ENCODE measurements at places on chromosomes 2 and 18.

DNA sequence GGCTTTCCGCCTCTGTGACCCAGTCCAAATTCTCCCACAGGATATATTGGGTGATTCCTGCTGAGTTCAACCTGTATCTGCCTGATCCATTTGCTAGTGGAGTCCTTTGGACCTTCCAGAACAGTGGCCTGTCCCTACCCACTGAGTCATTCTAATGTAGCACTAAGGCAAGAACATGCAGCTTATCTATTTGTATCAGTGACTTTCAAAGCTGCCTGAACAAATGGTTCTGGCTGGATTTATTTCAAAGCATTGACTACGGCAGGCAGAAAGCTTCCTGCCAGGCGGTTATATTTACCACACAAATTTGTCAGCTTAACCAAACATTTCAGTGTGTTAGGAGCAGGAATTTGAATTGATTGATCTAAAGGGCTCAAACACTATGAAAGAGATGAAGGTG, 613.4 kb downstream of the DCC start:
- no peak for DNase-seq

- DNase-seq: no peak
Observed at GRCh38 chr18:11989174-11989573, 7.9 kb downstream of the IMPA2 start.

DNA sequence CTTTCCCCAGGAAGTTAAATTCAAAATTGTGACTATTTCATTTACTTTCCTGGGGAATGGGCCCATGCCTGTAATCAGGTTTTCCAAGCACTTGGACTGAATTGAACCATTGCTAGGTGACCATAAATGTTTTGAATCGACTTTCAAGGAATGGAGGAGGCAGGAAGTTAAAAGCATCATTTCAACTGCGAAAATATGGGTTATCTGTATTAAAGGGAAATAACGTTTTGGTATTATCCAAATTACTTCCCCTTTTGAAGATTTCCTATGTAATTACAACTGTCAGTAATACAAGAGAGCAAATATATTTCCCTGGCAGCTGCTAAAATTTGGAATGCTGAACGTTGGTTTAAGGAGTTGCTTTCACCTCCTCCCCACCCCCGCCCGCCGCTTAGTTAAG, 19.0 kb downstream of the PNO1 start:
- no peak for DNase-seq

GRCh38 chr2:226334981-226335720, 464.5 kb downstream of the IRS1 start:
- no peak for DNase-seq

DNA sequence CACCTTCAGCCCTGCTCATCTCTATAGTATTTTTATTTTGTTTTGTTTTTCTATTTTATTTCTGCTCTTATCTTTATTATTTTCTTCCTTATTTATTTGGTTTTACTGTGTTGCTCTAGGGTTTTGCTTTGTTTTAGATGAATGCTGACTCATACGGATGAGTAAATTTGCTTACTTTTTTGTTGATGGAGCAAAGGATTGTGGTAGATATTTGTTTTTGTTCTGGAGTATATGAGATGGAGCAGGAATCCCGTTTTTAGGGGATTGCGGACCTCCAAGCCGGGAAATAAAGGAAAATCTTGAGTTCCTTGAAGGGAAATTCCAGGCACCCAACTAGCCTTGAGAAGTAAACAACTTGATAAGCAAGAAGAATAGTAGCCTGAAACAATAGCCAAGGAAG, 15.3 kb upstream of the COLEC12 start:
- DNase-seq: no peak

DNA sequence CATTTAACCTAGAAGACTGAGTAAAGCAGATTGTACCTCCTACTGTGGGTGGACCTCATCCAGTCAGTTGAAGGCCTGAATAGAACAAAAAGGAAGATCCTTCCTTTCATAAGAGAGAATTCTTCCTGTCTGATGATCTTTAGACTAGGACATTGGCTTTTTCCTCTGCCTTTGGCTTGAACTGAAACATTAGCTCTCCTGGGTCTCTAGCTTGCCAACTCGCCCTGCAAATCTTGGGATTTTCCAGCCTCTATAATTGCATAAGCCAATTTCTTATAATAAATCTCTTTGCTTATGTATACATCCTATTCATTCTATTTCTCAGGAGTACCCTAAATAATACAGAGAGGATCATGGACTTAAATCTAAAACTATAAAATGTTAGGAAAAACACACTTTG, 6.2 kb upstream of the KDSR start:
- no peak for DNase-seq
